Activated CD4-positive, CD25-positive, alpha-beta regulatory T cell treated with anti-CD3 and anti-CD28 coated beads, Interleukin-2, amount 50 U/mL, for 72 hours (primary cell): ENCODE measurements at places on chromosomes 5 and 9.

GRCh38 chr5:102638912-102639652, 116.0 kb upstream of the PAM start:
- no peak for DNase-seq

DNA sequence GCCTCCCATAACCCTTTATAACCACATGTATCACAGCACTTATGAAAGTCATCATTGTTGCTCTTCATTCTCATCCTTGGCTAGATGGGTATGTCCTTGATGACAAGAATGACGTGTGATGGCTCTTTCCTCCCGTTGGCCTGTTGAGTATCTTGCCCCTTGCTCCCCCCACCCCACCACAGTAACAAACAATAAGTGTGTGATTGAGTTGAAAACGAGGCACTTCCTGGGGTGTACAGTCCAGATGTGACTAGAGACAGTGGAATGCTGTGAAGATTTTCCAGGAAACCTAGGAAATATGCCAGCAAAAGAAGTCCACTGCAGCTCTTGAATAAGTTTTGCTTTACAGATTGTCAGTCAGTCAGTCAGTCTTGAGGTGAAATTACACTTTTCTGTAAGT, 262.5 kb downstream of the ELAVL2 start:
- no peak for DNase-seq

- DNase-seq, result no peak
Measured at GRCh38 chr5:16754601-16755000, 137.8 kb upstream of the RETREG1 start.

- no peak for DNase-seq
Measured at GRCh38 chr9:125631391-125632085, 75.5 kb downstream of the MAPKAP1 start.

GRCh38 chr5:16736158-16736995, 119.6 kb upstream of the RETREG1 start:
- DNase-seq, result no peak

- no peak for DNase-seq
Measured at GRCh38 chr5:141941779-141942178, 16.2 kb downstream of the PCDH12 start.

DNA sequence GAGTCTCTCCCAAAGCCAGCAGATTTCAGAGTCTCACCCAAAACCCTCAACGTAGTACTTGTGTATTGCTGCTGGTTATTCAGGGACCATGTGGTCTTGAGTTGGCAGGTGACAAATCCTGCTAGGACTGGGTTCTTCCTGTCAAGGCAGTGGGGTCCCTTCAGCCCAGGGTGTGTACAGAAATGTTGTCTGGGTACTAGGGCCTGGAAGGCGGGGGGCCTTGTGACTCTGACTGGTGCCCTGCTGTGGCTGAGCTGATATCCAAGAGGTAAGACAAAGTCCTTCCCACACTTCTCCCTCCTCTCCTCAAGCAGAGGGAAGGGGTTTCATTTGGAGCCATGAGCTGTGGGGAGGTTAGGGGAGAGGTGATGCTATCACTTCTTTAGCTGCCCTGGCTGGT, 58.8 kb downstream of the GABRA6 start:
- DNase-seq, result no peak

- no peak for DNase-seq
Measured at GRCh38 chr9:125993466-125993865, 246.3 kb downstream of the PBX3 start.

GRCh38 chr9:79210541-79211243, 361.1 kb upstream of the TLE4 start:
- no peak for DNase-seq

DNA sequence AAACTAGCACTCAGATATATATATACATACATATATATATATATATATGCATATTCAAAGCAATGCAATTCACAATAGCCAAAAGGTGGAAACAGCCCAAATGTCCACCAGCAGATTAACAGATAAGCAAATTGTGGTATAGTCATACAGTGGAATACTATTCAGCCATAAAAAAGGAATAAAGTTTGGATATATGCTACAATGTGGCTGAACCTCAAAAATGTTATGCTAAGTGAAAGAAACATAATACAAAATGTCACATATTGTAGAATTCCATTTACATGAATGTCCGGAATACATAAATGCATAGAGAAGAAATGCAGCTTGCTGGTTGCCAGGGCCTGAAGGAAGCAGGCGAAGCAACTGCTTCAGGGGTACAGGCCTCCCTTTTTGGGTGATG, 143.4 kb downstream of the ATPSCKMT start:
- DNase-seq, result no peak

GRCh38 chr5:136061630-136062365, 33.0 kb downstream of the TGFBI start:
- no peak for DNase-seq

DNA sequence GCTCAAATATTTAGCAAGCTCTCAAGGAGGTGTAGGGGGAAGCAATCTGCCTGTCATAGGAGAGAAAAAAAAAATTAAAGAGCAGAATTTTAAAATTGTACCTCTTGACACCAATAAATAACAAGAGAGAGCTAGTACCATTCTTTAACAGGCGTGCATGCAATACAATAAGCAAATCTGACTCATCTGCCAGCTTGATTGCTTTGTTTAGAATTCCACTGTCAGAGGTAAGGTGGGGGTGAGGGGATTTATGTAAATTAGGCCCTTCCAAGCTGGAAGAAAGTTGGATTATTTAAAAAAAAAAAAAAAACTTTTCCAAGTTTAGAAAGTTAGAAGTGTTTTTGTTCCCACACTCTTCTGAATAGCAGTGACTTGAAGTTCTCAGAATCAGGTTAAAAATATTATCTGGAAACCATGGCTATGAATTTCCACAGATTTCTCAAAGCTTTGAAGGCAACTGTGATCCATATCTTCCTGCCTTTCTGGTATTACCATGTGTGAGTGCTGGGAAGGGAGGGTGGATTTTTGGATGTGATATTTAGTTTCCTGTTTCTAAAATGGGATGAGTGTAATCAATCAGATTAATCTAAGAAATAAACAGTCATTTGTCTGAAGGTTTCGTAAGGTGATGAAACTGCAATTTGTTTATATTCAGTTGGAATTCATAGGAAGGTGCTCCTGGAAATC, 477.5 kb downstream of the TLE4 start:
- DNase-seq, result no peak

- no peak for DNase-seq
Measured at GRCh38 chr5:1974081-1974480, 91.4 kb upstream of the IRX4 start.

- no peak for DNase-seq
Measured at GRCh38 chr9:133058071-133058470, 3.7 kb upstream of the CEL start.

- no peak for DNase-seq
Measured at GRCh38 chr5:138706655-138707480, 46.4 kb upstream of the CTNNA1 start.
